ENCODE measurements at places on chromosomes 7 and 10.

DNA sequence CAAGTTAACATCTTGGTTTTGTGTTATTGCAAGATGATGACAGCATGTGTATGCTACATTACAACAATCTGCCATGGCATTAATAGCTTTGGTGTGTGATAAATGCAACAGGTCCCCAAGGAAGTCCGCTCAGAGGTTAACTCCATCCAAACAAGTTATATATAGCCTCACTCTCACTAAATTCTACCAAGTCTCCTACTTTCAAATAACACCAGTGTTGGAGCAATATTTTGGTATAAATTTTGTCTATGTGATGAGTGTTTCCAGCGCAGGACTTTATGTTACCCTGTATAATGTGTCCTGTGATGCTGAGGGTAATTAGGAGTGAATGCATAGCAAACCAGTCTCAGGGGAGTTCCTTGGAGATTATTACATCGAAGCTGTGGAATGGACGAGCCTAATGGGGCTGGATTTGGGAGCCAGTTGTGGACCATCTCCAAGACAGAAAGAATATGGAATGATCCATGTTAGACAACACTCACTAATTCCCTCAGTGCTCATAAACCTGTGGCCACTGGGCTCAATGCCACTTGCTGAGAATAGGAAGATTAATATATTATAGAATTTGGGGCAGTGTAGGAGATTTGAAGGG lies 127.6 kb upstream of the CXCL12 start:
- DNase-seq = no peak

DNA sequence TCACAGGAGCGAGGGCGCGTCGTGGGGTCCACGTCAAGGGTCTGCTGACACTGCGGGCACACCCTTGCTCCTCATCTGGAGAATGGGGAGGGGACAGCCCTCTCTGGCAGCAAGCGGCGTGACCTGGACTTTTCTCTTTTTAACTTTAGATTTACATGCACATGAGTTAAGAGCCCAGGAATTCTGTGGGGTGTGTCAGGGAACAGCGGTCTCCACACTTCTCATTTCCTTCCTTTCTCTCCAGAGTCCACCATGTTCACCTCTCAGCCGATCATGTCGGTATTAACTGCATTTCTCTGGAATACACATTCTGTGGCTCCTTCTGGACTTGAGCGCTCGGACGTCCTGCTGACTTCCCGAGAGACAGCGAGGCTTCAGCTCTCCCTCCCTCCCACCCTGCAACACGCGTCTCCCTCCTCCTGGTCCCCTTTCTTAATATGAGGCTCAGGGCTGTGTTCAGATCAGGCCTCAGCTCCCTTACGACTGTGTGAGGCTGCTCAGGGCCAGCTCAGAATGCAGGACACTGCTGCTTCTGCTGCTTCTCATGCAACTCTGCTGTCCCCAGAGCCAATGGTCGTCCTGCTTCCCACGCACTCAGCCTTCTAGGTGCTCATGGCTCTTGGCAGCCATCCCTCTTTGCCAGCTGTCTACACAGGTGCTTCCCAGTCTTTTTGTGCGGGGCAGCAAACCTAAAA lies 261.3 kb downstream of the ELFN1 start:
- DNase-seq = no peak

DNA sequence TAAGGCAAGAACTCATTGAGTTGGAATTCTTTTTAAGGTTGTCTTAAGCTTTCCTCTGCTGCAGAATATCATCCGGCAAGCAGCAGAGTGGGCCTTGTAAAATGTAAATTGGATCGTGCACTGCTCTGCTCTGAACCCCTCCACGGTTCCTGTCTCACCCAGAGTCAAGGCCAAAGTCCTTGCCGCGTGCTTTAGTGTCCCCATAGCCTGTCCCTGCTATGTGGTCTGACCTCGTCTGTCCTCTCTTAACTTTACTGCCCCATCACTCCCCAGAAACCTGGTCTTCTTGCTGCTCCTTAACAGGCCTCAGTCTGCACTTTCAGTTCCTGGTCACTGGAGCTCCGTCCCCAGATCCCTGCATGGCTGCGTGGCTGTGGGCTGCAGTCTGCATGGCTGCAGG lies 121.6 kb upstream of the SDK1 start:
- no peak for DNase-seq

- no peak for DNase-seq
These were observed 28.4 kb upstream of the IFRD1 start for GRCh38 chr7:112421666-112422486.

DNA sequence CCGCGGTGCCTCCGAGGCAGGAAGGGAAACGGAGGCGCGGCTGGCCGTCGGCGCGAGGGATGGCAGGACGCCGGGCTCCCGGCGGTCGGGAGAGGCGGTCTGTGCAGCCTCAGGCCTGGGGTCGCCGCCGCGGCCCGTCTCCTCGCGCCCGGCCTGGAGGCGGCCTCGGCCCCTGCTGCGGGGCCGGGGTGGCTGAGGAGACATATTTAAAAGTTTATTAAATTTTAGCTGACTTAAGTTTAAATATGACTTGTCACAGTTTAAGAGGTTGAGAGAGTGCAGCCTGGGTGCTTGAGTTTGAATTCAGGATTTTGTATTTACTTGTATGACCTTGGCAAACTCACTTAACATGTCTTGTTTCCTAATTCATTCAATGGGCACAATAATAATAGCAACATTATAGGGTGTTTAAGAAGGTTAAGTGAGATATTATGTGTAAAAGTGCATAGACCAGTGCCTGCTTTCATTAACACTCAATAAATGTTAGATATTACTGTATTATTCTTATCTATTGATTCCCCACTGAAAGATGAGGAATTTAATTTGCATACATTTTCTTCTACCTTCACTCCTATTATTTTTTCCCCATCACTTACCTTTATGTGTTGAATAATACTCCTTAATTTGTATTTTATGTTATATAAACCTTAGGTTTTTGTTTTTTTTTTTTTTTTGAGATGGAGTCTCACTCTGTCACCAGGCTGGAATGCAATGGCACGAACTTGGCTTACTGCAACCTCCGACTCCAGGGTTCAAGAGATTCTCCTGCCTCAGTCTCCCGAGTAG lies 718 bp downstream of the DYNC2I1 start:
- no peak for DNase-seq

Measured in activated naive CD4-positive, alpha-beta T cell (primary cell).